ENCODE measurements at places on chromosomes 11 and 22. TPM values are rescaled to one million over a fixed set of nuclear protein-coding genes. Genes with fewer than 3 reads are reported as not detected.

Gene OR51V1
- total RNA-seq, result not detected

Gene SMC1B
- not detected for total RNA-seq

Gene TPBGL
- 0.11 TPM for total RNA-seq

Gene CRYAB
- total RNA-seq, result 12,187 TPM

Gene CELSR1
- total RNA-seq, result 0.13 TPM

Gene STX5
- total RNA-seq, result 24.6 TPM

Gene TRAF6
- 14.9 TPM for total RNA-seq

Gene SYCE3
- not detected for total RNA-seq

Gene TCN1
- total RNA-seq, result not detected

Gene MMP13
- total RNA-seq, result not detected

Gene TIRAP
- total RNA-seq, result 5.8 TPM

Gene REXO2
- total RNA-seq, result 44.1 TPM

Gene LMO2
- 11.1 TPM for total RNA-seq

Gene SCGB1C1
- total RNA-seq, result not detected

Gene ALDH3B1
- 2.6 TPM for total RNA-seq

Gene TENM4
- total RNA-seq, result 0.71 TPM

Gene KLHL35
- total RNA-seq, result 0.42 TPM

Gene C11orf86
- not detected for total RNA-seq

Gene SPDYC
- total RNA-seq, result not detected

Gene RTN4RL2
- 0.77 TPM for total RNA-seq

Gene HTR3A
- total RNA-seq, result not detected

Gene ART5
- total RNA-seq, result 4.4 TPM

Gene CAPN1
- 83.2 TPM for total RNA-seq

- peaks cover 2% of the 10 kb centered on the region for H3K27me3 ChIP-seq
- no peaks in the 10 kb centered on the region for H3K4me1 ChIP-seq
- DNase-seq, result no peak
- no peak overlapping the region for H3K4me3 ChIP-seq
- no peaks in the 10 kb centered on the region for H3K36me3 ChIP-seq
Observed at GRCh38 chr11:118033443-118033842, 43.4 kb upstream of the TMPRSS4 start.

- no peak for DNase-seq
- H3K36me3 ChIP-seq, result no peaks in the 10 kb centered on the region
- H3K4me3 ChIP-seq, result no peak overlapping the region
- H3K27me3 ChIP-seq, result no peaks in the 10 kb centered on the region
Observed at GRCh38 chr11:32309530-32310213, 125.7 kb downstream of the WT1 start.

GRCh38 chr11:5225480-5225871, 1.4 kb downstream of the HBB start:
- H3K4me3 ChIP-seq, result no peak overlapping the region
- no peaks in the 10 kb centered on the region for H3K4me1 ChIP-seq
- H3K36me3 ChIP-seq, result no peaks in the 10 kb centered on the region
- no peak overlapping the region for H3K27ac ChIP-seq
- DNase-seq, result no peak
- H3K27me3 ChIP-seq, result no peaks in the 10 kb centered on the region

DNA sequence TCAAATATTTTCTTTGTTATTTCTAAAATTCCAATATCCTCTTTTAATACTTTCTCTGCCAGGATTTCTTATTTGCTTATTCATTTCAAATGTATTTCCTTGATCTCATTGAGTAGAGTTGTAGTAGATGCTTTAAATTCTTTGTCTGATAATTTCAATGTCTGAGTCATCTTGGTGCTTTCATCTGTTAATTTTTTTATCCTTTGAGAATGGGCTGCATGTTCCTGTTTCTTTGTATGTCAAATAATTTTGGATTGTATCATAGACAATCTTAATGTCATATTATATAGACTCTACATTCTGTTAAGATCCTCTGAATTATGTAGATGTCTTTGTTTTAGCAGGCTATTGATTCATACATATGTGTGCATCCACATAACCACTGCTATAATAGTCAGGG, 57.5 kb downstream of the MYEOV start:
- H3K4me3 ChIP-seq, result no peak overlapping the region
- no peaks in the 10 kb centered on the region for H3K36me3 ChIP-seq
- H3K27me3 ChIP-seq, result no peaks in the 10 kb centered on the region

DNA sequence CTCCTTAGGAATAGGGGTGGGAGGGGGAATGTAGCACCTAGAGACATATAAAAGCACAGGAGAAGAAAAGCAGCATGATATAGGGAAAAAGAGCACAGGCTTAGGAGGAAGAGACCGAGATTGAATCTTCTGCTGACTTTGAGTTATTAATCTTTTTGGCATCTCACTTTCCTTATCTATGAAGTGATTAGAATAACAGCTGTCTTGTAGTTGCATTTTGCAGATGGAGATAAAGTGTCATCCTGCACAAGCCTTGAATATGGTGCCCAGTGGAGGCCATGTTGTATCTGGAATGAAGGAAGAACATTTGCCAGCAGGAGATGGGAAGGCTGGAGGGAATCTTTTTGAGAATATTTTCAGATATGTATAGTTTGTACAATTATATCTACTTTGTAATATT, 594.7 kb downstream of the NELL1 start:
- no peak overlapping the region for H3K27ac ChIP-seq
- H3K4me1 ChIP-seq, result no peaks in the 10 kb centered on the region
- H3K4me3 ChIP-seq, result no peak overlapping the region
- no peak for DNase-seq
- H3K27me3 ChIP-seq, result no peaks in the 10 kb centered on the region

DNA sequence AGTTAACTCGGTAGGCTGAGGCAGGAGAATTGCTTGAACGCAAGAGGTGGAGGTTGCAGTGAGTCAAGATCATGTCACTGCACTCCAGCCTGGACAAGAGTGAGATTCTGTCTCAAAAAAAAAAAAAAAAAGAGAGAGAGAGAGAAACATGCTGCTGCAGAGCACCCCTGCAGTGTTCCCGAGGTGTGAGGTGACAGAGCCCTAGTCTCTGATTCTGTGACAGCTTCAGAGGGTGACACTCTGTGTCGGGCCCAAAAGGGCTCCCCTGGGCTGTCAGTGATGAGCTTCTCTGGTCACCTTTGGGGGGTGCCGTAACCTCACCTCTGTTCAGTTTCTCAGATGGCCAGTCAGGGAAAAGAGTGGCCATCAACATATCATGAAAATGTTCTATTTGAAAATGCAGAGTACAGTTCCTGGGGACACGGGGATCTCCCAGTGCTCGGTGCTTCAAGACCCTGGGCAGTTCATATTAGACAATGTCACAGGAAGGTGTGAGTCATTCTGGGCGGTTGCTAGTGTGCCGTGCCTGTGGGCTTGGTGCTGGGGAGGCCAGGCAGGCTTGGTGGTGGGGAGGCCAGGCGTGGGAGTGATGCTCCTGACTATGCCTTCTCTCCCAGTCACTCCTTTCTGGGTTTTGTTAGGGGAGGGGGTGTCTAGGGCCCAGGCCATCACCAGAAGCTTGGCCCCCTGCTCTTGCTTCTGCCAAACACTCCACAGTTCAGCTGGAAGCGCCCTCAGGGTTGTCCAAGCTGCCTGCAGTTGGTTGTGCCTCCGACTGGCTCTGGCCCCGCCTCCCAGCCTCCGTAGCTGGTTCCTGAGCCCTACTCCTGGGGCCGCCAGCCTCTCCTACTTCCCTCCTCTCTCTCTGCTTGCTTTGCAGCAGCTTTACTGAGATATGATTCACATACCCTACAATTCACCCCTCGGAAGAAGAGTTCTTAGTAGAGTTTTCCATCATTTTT, 52.5 kb upstream of the CLDN5 start:
- no peaks in the 10 kb centered on the region for H3K36me3 ChIP-seq
- no peak for DNase-seq
- H3K27ac ChIP-seq, result peak overlapping the region; percentile 54
- H3K4me1 ChIP-seq, result no peaks in the 10 kb centered on the region
- H3K4me3 ChIP-seq, result no peak overlapping the region

GRCh38 chr11:1834779-1835670, at the start of gene SYT8:
Gene SYT8, plus strand, starts transcription at chr11:1834990. Its CDS starts 116 bp downstream, at chr11:1835106.
- peaks cover 11% of the 10 kb centered on the region for H3K4me1 ChIP-seq
- no peaks in the 10 kb centered on the region for H3K36me3 ChIP-seq
- H3K27ac ChIP-seq, result no peak within 1 kb of the TSS
- H3K27me3 ChIP-seq, result no peaks in the 10 kb centered on the region
- DNase-seq, result peak; percentile 52
- no peak within 1 kb of the TSS for H3K4me3 ChIP-seq

DNA sequence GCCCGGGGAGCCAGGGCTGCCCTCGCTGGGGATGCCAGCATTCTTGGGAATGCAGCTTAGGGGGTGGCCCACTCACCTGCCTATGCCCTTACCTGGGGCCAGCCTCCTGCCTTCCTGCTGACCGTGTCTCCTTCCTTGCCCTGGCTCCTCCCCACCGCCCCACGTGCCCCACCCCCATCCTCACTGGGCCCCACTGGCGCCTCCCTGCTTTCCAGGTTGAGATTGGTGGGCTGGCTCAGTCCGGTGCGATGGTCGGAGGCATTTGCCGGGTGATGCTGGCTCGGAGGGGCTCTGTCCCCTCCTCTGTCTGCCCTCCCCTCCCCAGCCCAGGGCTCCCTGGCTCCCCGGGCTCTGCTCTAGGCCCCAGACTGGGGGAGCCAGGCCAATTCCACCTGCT, 34.1 kb upstream of the GRAMD4 start:
- H3K36me3 ChIP-seq, result no peaks in the 10 kb centered on the region
- H3K27ac ChIP-seq, result no peak overlapping the region
- no peaks in the 10 kb centered on the region for H3K27me3 ChIP-seq
- no peak overlapping the region for H3K4me3 ChIP-seq

GRCh38 chr22:45240104-45240809, 437 bp downstream of the KIAA0930 start:
- no peaks in the 10 kb centered on the region for H3K4me1 ChIP-seq
- H3K27me3 ChIP-seq, result no peaks in the 10 kb centered on the region
- DNase-seq, result peak; percentile 62

DNA sequence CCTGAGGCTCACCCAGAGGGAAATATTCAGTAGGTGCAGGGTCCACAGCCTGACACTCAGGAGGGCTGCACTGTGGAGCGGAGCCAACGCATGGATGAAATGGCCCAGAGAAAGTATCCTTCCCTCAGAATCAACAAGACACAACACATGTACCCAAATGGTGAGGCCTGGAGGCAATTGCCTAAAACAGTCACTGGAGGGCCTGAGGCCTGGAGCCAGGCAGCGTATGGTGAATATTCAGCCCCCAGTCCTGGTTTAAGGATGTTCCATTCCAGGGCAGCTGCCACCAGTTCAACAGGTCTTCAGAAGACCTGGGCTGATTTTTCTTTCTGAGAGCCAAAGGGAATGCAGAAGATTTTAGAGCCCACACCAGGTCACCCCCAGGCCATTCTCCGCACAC, 264.8 kb downstream of the INSC start:
- no peak for DNase-seq
- no peak overlapping the region for H3K27ac ChIP-seq
- H3K27me3 ChIP-seq, result no peaks in the 10 kb centered on the region

DNA sequence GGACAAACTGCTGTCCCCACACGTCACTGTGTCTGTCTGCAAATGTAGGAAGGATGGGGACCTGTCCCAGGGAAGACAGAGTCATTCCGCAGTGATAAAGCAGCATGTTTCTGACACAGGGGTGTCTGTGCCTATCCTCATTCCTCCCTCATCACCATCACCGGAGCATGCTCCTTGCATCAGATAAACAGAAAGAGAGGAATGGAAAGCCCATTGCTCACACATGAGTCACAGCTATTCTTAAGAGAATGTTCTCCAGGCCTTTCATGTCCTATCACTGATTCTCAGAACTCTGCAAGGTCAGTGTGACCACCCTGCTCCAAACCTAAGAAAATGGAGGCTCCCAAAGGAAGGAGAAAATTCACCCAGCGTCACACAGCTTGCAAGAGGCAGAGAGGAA, 38.9 kb downstream of the ZNF195 start:
- no peak for DNase-seq

GRCh38 chr11:20840341-20840740, 171.0 kb downstream of the NELL1 start:
- DNase-seq, result no peak
- no peaks in the 10 kb centered on the region for H3K36me3 ChIP-seq
- H3K27me3 ChIP-seq, result no peaks in the 10 kb centered on the region
- H3K4me3 ChIP-seq, result no peak overlapping the region

DNA sequence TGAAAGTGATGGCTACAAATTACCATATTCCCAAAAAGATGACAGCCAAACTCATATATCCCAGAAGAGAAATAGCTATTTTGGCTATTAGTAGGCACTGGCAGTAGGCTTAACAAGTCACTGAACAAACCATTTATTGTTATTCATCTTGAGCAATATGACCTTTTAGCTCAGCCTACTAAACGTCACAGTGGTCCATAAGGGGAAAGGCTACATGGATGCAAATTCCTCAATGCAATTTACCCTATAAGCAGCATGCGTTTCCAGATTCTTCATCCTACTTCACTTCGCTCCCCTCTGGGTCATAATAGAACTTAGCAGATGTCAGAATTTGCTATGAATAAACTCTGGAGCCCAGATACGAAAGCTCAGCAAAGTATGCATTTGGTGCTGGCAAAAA, 114.0 kb downstream of the SIK3 start:
- H3K36me3 ChIP-seq, result no peaks in the 10 kb centered on the region
- H3K4me1 ChIP-seq, result peaks cover 65% of the 10 kb centered on the region
- H3K27me3 ChIP-seq, result no peaks in the 10 kb centered on the region
- no peak overlapping the region for H3K4me3 ChIP-seq
- H3K27ac ChIP-seq, result peak overlapping the region; percentile 43
- DNase-seq, result no peak

GRCh38 chr11:13091373-13091772, 82.3 kb downstream of the RASSF10 start:
- no peak overlapping the region for H3K4me3 ChIP-seq
- DNase-seq, result no peak
- H3K4me1 ChIP-seq, result no peaks in the 10 kb centered on the region
- H3K27ac ChIP-seq, result no peak overlapping the region
- H3K36me3 ChIP-seq, result no peaks in the 10 kb centered on the region

- no peak overlapping the region for H3K27ac ChIP-seq
- H3K4me3 ChIP-seq, result no peak overlapping the region
Observed at GRCh38 chr22:22159384-22159783, 85.2 kb upstream of the VPREB1 start.

GRCh38 chr22:42548597-42549330, 5.0 kb upstream of the SERHL2 start:
- no peak overlapping the region for H3K4me3 ChIP-seq
- no peaks in the 10 kb centered on the region for H3K36me3 ChIP-seq
- H3K4me1 ChIP-seq, result peaks cover 5% of the 10 kb centered on the region
- H3K27me3 ChIP-seq, result no peaks in the 10 kb centered on the region

DNA sequence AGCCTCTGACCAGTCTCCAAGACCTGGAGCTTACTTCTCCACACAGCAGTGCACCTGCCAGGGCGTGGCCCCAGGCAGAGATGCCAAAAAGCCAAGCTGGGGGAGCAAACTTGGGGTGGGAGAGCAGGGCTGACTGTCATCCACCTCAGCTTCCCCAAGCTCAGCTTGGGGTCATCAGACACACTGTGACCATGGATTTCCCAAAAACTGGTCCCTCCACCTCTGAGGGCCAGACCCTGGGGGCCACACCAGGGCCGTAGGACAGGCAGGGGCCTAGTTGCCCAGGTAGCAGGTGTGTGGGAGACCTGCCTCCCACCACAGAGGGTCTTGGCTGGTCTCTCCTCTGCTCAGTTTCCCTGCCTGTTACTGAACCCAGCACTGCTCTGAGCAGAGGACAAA, 30.6 kb downstream of the ARVCF start:
- peaks cover 56% of the 10 kb centered on the region for H3K4me1 ChIP-seq
- peak overlapping the region; percentile 94 for H3K27ac ChIP-seq
- DNase-seq, result peak; percentile 31
- no peaks in the 10 kb centered on the region for H3K36me3 ChIP-seq

Measured in psoas muscle (tissue), 8 donors.